Left kidney (tissue), 8 donors: ENCODE measurements at places on chromosomes 1 and 21. TPM values are rescaled to one million over a fixed set of nuclear protein-coding genes. Genes with fewer than 3 reads are reported as not detected.

DNA sequence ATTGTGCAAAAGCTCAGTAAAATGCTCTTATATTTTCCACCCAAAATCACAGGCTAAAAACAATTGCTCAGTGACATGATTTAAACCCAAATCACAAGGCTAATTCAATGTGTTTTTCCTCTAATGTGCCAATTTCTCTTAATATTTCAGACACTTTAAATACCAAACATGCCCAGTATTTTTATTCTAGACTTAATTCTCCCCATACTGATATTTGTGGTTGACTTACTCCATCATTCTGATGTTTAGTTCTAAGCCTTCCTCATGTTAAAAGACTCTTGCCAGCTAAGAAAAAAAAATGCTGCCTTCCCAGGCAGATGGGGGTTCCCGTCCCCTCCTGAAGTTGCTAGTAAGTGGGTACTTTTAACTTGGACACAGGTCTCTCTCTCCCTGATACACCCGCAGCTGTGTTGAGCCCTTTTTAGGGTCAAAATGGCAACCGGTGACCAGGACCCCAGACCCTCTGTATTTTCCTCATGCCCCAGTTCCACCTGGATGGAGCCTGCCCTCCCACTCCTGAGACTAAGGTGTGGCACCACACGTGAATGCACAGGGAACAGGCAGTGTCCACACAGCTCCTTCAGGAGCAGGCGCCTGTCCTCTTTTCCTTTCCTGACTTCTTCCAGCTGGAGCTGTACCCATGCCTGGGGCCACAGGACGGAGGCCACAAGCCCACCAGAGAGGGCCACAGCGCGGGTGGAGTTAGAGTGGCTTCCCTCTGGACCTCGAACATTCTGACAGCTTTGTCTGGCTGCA is 118.9 kb downstream of the RIPK4 start:
- DNase-seq = no peak

DNA sequence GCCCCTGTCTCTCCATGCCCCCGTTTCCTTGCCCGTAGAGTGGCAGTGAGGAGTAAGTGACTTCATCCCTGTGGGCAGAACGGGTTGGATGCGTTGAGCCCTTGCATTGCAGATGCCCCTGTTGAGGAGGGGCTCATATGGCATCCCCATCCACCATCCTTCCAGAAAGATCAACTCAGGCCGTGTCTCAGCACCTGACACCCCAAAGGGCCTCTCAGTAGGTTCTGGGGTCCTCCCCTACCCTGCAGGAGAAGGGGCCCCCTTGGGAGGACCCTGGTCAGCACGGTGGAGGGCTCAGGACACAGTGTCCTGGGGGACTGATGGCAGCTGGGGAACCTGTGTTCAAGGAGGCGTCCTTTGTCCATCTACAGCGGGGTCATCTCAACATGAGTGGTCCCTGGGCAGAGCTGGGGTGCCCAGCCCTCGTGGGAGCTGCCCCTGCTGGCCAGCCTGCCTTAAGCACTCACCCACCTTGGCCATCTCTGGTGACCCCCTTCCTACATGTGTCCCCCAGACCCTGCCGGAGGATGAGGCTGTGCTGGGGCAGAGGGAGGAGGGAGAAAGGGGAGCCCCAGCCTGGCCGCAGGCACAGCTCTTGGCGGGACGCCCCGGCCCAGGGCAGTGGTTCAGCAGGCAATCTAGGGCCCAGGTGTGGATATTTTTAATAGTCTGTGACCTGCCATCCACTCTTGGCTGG is 48.2 kb upstream of the ACTRT2 start:
- no peak for DNase-seq

DNA sequence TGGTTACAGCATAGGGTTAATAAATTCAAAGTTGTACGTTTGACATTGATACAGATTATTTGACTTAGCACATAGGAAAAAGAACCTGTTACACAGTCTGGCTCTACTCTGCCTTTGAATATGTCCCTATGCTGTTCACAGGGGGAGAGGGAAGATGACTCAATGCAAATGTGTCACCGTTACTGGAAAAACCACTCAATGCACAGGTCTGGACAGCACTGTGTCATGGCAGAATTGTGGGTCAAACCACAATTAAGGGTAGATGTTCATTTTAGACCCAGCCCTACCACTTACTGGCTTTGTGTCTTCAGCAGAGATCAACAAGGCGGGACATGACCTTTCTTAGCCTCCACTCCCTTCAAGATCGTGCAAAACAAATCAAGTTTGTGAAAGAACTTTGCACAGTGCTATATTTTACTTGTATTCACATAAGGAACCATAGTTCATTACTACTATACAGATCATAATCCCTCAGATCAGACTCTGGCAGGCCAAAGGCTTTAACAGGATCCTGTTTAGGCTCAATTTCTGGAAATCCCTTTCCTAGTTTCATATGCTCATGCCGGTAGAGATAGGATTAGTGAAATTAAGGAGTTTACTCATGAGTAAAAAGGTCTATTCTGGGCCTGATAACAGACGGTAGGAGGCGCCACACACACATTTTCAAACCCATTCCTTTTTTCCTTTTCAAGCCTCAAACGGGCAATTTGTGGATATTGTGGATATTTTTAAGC is 22.1 kb downstream of the EIF2D start:
- DNase-seq = no peak

GRCh38 chr1:241090798-241091197 is 266.2 kb downstream of the RGS7 start:
- no peak for DNase-seq

DNA sequence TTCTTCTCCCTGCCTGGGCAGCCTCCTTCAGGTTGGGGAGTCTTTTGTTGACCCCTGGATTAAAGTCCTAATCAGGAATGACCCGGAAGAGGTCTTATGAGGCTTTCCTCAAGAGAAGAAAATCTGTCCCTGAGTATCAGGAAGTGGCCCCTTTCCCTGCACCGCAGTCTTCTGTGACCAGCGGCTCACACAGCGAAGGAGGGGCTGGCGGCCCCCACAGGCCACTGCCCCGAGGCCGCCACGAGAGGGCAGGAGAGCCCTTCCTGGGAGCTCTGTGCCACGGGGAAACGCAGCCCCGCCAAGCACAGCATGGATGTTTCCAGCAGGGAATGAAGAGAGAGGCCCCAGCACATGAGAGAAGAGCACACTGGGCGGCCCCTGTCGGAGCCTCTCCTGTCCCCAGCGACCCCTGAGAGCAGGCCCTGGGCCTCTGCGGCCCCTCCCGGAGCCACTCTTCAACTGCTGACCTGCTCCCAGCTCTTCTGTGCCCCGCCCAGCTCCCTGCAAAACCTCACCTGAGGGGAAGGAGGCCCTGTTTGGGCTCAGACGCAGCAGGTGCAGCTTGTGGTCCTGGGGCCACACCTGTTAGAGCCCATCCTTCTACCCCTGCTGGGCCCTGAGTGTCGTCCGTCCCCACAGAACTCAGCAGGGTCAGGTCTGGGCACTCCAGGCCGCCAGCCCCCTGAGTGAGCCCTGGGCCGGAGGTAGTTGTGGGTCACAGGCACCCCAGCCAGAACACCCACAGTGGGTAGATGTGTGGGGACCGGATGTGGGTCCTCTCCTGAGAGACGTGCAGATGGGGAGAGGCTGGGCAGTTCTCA is 4.9 kb upstream of the POFUT2 start:
- DNase-seq = peak; percentile 86

DNA sequence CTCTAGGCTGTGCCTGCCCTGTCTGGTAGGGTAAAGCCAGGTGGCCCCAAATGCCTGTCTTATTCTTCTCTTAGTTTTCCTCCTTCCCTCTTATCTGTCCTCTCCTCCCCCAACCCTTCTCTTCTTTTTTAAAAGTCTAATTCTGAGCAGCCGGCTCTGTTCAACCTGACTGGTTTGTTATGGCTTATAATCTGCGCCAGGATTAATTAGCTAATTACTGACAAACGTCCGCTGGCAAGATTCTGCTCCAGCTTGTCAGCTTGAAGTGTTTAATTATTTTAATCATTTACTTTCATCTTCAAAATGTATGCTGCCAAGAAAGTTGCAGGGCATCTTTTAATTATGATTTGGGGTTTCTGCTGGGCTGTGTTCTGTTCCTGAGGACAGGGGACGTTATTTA is 27.2 kb upstream of the PSMB2 start:
- no peak for DNase-seq

GRCh38 chr1:233605205-233605604 is 8.7 kb upstream of the KCNK1 start:
- DNase-seq = no peak

- no peak for DNase-seq
Measured at GRCh38 chr1:2455757-2456156, 20.3 kb upstream of the PLCH2 start.

DNA sequence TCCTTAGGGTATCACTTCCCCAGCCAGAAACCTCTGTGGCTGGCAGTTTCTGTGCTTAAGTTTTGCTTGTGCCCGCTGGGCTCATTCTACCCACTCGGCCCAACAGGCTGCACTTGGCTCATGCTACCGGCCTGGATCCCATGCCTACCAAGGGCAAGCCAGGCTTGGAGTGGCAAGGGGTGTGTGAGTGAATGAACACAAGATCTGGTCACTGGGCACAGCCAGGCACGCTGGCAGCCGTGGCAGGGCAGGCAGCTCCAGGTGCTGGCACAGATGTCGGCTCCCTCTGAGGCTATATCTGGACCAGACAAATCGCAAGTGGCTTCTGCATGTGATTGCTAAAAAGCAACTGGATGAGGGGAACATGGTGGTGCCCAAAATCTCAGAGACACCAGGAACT is 740.5 kb upstream of the B3GALT2 start:
- no peak for DNase-seq

The KCNE2 gene
- 1.8 TPM for polyA plus RNA-seq

The UBASH3A gene
- polyA plus RNA-seq = not detected

The KRTCAP2 gene
- polyA plus RNA-seq = 134 TPM

The DNAH14 gene
- polyA plus RNA-seq = 22.4 TPM

The IFNGR2 gene
- polyA plus RNA-seq = 82.2 TPM

The SGIP1 gene
- polyA plus RNA-seq = 18.4 TPM

The LCE6A gene
- polyA plus RNA-seq = not detected

The DNAI4 gene
- polyA plus RNA-seq = 18.4 TPM

The TCP10L gene
- polyA plus RNA-seq = 2.0 TPM

The MFSD2A gene
- 2.0 TPM for polyA plus RNA-seq

The CFH gene
- polyA plus RNA-seq = 34.4 TPM
